Esophagus muscularis mucosa (tissue), 4 donors: ENCODE measurements at places on chromosomes 7 and 10.

DNA sequence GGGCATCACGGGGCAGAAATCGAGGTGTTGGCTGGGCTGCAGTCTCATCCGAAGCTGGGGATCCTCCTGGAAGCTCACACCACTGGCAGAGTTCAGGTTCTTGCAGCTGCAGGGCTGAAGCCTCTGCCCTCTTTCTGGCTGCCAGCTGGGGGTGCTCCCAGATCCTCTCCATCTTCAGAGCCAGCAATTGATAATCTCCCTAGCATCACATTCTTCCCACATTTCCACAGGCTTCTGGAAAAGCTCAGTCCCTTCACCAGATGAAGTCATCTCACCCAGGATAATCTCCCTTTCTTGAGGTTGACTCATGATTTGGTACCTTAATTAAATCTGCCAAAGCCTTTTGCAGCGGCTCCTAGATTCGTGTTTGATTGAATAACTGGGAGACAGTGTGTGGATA is 55.2 kb downstream of the NRP1 start:
- H3K36me3 ChIP-seq, result no peaks in the 10 kb centered on the region
- H3K27me3 ChIP-seq, result no peaks in the 10 kb centered on the region
- peaks cover 62% of the 10 kb centered on the region for H3K4me1 ChIP-seq
- no peak overlapping the region for H3K27ac ChIP-seq

GRCh38 chr7:133022661-133023060 is 59.2 kb downstream of the CHCHD3 start:
- no peaks in the 10 kb centered on the region for H3K27me3 ChIP-seq
- H3K27ac ChIP-seq, result no peak overlapping the region
- H3K4me3 ChIP-seq, result no peak overlapping the region
- no peak for DNase-seq

DNA sequence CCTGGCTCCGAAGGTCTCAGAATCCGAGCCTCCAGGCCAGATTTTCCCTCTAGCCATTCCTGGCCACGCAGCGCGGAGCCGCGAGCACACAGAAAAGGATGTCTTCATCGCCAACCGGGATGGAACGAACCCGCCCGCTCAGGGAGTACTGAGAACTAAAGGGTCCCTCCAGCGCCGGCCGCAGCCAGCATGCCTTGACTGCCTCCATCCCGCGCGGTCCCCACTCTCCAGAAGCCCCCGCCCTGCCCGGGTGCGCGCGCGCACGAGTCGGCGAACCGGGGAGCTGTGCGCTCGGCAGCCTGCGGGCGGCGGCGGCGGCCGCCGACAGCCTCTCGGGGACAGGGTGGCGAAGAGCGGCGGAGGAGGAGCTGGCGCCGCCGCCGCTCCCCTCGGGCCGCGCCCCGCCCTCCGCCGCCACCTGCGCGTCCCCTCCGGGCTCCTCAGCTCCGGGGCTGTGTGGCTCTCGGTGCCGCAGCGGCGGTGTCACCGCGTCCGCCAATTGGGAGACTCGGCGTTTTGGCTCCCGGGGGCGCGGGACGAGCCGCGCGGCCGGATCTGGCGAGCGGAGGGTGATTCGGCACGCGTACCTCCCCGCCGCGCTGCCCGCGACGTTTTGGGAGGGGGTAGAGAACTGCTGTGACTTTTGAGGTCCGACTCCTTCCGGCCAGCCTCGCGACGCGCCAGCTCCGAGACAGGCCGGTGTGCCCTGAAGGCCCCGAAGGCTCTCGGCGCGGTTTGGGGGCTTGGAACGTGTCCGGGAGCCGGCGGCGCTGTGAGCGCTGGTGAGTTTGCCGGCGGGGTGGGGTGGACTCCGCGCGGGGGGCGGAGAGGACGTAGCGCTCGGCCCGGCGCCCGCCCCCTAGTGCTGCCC is 453 bp upstream of the GALNT17 start:
- no peaks in the 10 kb centered on the region for H3K36me3 ChIP-seq
- H3K27me3 ChIP-seq, result no peaks in the 10 kb centered on the region
- peaks cover 50% of the 10 kb centered on the region for H3K4me1 ChIP-seq
- H3K27ac ChIP-seq, result peak overlapping the region; percentile 90
- H3K4me3 ChIP-seq, result peak overlapping the region; percentile 81

DNA sequence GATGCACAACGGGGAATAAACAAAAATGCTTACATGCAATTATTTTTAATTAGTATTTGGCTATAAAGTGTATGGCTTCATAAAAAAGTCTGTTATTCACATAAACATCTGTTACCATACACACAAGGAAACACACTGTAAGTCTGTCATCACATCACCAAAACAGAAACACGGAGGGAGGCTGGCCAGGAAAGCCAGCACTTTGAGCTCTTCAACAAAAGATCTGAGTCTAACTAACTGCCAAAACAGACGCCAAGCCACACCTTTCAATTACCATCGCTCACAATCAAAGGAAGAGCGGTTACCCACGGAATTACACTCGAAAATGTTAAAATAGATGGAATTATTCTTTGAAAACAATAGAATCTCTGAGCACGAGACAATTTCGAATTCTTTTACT is 49.2 kb upstream of the MGMT start:
- no peaks in the 10 kb centered on the region for H3K4me1 ChIP-seq
- H3K36me3 ChIP-seq, result no peaks in the 10 kb centered on the region
- peak overlapping the region; percentile 34 for H3K27ac ChIP-seq
- DNase-seq, result peak; percentile 34
- H3K27me3 ChIP-seq, result no peaks in the 10 kb centered on the region

DNA sequence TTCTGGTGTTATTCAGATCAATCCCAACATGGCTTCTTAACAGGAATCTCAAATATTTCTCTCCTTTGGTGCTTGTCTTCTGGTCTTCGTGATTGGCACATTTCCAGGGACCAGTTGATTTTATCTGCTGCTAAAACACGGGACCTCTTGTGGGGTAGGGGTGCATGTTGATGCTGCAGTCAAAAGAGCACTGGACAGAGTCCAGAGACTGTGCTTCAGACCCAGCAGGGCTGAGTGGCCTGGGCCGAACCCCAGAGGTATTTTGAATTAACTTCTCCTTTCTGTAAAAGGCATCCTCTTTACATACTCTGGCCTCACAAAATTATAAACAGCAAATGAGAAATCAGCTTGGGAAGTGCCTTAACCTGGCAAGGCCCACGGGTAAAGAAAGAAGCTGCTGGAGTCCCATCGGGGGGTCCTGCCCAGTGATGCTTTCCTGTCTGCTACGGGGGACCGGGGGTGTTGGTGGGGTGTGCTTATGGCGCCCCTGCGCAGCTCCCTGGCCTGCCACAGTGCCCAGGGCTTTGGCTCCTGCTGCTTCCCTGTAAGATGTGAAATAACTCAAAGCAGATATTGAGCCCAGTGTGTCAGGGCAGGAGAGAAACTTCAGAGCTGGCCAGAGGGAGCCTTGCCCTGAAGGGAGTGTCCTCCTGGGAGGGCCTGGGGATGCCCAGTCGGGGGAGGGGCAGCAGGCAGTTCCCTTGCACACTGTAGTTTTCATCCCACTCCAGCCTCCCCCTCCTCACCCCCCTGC is 230.5 kb downstream of the TCF7L2 start:
- peak; percentile 87 for DNase-seq
- H3K27ac ChIP-seq, result no peak overlapping the region
- no peaks in the 10 kb centered on the region for H3K27me3 ChIP-seq
